ENCODE measurements at places on chromosomes 12 and 14. TPM values are rescaled to one million over a fixed set of nuclear protein-coding genes. Genes with fewer than 3 reads are reported as not detected.

DNA sequence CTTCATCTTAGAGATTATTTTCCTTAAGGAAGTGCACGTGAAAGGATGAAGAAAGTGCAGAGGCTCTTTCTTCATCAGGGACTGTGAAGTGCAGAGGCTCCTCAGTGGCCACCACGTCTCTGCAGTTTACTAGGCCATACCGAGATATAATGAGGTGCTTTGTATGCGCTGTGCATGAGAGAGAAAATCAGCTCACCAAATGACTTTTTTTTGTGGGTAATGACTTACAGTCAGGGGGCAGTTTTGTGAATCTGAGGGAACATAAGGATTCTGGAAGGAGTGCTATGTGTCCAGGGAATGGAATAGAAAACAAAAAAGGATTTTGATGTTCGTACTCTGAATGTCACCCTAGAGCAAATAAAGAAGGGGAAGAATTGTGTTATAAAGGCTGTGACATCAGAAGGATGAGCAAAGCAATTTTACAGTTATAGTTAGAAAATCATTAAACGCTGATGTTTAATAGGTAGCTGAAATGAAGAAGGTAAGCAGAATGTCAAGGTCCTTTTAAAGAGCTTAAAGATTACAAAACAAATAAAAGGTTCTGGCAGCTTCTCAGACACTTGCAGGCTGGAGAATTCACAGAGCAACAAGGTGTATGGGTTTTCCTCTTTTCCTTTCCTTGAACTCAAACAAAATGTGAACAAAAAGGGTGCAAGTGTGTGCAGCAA lies 247.5 kb upstream of the NOVA1 start:
- no peak for DNase-seq

- DNase-seq = no peak
These were observed 613.5 kb upstream of the TBX3 start for GRCh38 chr12:115297445-115297844.

DNA sequence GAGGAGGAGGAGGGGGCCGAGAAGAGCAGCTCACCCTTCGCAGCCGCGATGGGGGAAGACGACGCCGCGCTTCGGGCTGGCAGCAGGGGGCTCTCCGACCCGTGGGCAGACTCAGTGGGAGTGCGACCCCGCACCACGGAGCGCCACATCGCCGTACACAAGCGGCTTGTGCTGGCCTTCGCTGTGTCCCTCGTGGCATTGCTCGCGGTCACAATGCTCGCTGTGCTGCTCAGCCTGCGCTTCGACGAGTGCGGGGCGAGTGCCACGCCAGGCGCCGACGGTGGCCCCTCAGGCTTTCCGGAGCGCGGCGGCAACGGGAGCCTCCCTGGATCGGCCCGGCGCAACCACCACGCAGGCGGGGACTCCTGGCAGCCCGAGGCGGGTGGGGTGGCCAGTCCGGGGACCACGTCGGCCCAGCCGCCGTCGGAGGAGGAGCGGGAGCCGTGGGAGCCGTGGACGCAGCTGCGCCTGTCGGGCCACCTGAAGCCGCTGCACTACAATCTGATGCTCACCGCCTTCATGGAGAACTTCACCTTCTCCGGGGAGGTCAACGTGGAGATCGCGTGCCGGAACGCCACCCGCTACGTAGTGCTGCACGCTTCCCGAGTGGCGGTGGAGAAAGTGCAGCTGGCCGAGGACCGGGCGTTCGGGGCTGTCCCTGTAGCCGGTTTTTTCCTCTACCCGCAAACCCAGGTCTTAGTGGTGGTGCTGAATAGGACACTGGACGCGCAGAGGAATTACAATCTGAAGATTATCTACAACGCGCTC lies 745 bp downstream of the TRHDE start:
- peak; percentile 24 for DNase-seq

GRCh38 chr14:49982501-49982951 lies 89.6 kb downstream of the ARF6 start:
- DNase-seq = no peak

- no peak for DNase-seq
These were observed 553 bp downstream of the CNPY2 start for GRCh38 chr12:56315249-56315621.

- no peak for DNase-seq
These were observed 148.7 kb downstream of the DYRK2 start for GRCh38 chr12:67797185-67797741.

DNA sequence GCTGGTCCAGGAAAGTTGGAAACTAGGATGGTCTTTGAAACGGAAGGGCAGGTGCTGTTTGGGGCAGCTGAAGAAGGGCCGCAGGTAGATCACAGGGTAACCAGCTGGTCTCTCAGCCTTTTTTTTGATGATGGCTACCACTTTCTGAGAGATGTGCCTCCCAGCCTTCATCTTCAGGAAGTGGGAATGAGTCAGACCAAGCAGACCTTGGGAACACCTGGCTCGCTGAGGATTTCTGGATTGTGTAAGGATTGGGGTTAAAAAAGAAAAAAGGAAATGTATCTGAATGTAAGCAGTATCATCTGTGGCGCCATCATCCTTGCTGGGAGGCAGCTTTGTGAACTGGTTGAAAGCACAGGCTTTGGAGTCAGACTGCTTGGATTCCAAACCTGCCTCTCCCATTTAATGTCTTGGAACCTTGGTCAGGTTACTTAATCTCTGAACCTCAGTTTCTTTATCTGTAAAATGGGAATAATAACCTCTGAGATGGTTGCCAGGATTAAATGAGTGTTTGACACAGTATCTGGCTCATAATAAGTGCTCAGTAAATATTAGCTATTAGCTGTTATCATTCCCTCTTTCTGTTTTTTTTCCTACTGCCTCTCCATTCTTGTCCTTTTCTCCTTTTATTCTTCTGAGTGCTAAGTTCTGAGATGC lies 1.7 kb downstream of the PRPF40B start:
- no peak for DNase-seq

DNA sequence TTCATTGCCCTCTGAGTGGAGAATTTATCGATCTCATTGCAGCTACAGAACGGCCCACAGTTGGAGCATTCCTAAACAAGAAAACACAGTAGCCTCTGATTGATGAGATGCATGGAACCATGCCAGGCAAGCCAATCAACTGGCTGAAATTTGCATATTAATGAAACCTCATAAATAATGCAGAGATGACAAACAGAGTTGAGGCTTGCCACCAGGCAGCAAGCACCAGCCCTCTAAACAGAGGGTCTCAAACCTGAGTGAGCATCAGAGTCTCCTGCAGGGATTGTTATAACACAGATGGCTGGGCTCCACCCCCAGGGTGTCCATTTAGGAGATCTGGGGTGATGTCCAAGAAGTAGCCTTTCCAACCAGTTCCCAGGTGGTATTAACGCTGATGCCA lies 60.9 kb upstream of the CMKLR1 start:
- DNase-seq = no peak

DNA sequence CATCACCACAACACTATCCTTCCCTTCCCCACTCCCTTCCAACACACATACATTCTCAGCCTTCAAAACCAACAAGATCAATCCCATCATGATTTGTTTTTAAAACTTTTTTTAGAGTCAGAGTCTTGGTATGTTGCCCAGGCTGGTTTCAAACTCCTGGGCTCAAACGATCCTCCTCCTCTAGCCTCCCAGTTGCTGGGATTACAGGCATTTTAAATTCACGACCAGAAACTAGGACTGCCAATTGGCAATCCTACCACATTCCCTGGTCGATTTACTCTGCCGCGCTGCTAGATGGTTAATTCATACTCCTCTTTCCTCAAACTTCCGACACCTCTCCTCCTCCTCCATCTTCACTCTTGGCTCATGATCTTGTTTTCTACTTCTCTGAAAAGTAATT lies 37.5 kb upstream of the TMCC3 start:
- DNase-seq = no peak

GRCh38 chr12:58502226-58502625 lies 418.1 kb downstream of the LRIG3 start:
- DNase-seq = no peak

Gene LPAR5
- total RNA-seq = 0.57 TPM

Gene SYNE3
- 0.34 TPM for total RNA-seq

Gene PMCH
- total RNA-seq = not detected

Gene FGF23
- 0.24 TPM for total RNA-seq

Gene KCNJ8
- 1.9 TPM for total RNA-seq
